Stimulated activated CD8-positive, alpha-beta memory T cell treated with anti-CD3 and anti-CD28 coated beads, Interleukin-15, amount 100 ng/mL, for 24 hours (primary cell): ENCODE measurements at places on chromosomes 5 and 9.

DNA sequence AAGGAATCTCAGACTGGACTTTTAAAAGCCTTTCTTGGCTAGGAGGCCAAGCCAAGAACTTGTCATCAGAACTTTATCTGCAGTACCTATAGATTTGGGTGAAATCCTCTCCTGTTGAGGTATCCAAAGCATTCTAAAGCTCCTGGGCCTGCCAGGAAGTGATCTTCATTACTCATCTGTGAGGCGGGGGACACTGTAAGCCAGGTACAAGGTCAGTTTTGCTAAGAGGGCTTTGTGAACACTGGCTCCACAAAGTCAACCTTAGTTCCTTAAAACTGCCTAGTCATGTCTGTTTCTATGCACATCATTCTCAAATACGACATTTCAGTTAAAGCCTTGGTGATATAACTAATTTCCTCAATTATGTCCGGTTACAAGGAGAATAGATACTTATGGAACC lies 236.7 kb downstream of the PIK3R1 start:
- DNase-seq: no peak

DNA sequence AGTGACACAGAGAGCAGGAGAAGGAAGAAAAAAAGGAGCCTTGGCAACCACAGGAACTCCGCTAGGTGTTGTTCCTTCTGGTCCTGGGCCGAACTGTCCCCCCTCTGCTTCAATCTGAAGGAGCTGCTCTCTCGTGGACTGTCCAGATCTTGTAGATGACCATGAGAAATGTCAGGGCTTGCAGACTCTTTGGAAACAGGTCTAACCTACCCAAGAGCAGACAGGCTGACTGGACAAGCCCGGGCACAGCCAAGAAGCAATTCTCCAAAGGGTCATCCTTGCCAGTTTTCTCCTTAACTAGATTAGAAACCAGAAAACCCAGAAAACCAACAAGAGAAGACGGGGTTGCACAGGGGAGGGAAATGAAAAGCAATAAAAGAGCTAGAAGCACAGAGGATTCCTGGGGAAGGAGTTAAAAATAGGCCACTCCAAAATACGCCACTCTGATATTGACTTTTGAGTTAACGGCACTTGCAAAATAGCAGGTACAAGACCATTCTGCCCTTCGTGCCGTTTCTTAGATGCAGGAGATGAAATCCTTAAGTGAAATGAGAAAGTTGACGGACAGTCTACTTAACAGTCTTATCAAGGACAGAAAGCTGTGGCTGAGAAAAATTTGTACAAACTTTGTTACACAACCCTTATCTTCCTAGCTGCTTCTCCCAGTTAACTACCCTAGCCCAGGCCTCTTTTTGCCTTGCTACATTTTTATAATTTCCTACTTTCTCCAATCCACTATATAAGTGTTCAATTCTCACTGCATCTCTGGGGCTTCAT lies 5.8 kb downstream of the GCNT4 start:
- DNase-seq: no peak

DNA sequence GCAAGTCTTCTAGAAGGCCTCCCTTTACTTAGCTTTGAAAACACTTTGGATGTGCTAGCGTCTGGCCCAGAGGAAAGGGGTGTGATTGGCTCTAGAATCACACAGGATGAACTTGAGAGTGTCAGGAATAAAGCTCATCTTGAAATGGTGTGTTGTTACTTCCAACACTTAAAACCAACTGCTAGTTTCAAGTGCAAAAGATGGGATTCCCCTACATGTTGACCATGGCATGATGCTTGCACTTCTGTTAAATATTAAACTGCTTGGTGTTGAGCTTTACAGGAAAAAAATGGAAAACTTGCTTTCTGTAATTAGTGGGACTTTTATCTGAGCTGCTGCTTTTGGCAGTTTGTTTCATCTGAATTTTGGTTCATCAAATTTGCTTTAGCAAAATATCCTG lies 261.1 kb downstream of the MED10 start:
- DNase-seq: no peak

- no peak for DNase-seq
Measured at GRCh38 chr9:29285818-29286217, 1712.5 kb upstream of the C9orf72 start.

DNA sequence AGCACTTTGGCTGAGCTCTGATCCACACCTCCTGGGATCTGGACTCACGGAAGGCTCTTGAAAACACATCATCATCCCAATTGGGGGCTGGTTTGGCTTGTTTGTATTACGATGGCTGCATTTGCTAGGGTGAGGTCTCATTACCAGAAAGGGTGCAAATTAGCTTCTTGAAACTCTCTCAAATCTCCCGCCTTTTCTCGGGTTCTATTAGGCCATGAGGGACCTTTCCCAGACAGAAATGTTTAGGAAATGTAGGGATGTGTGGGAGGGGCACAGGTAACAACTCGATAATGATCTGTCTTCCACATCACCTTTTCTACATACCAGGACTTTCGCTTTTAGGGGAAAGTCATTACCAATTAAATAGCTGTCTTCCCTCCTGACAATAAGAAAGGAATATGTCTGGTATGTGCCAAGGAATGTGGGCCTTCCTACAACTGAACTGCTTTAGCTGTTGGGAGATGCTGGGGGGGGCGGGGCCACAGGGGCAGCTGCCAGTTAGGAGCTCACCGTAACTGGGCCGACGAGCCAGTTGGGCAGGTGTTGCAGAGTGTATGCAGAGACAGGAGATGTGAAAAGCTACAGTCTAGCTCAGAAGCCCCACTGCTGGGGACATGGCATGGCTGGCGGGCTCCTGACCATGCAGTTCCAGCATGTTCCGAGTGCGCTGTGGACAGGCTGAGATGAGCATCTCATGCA lies 71.2 kb downstream of the AK8 start:
- no peak for DNase-seq

DNA sequence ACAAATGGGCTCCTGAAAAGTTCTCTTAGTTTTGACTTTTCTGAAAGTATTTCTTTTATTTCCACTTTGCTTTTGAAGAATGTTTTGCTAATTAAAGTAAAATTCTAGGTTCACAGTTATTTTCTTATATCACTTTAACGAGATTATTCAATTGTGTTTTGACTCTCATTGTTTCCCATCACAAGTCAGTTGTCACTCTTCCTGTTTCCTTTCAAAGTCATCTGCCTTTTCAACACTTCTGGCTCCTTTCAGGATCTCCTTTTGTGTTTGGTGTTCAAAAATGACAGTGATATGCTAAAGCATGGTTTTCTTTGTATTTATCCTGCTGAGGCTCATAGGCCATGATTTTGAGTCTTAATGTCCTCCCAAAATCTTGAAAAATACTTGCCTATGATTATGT lies 235.4 kb upstream of the TAS2R1 start:
- no peak for DNase-seq

- DNase-seq: no peak
Measured at GRCh38 chr9:127263664-127264063, 910 bp upstream of the GARNL3 start.

- no peak for DNase-seq
Measured at GRCh38 chr5:157350939-157351801, 85.2 kb downstream of the CYFIP2 start.

DNA sequence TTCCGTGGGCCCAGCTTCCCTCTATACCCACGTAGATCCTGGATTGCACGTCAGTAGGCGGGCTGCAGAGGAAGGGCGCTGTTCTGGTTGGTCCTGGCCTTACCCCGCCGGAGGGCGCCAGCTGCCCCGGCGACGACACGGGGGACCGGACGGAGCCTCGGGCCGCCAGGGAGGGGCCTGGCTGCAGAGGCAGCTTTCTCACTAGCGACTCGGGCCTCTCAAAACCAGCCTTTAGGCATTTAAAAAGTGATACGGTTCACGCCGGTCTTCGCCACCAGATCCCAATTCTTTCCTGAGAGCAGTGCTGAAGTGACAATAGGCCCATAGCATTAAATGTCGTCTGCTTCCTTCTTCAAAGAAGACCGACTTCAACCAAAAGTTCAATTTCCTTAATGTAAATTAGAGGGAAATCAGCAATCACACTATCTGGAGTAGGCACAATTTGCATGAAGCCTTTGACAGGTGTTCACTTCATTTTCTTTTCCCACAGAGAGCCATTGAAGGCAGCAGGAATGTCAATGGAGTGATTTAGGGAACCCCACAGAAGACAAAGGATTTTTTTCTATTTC lies 17.6 kb upstream of the UBE2D2 start:
- no peak for DNase-seq

GRCh38 chr5:157150995-157151394 lies 8.3 kb upstream of the MED7 start:
- no peak for DNase-seq

DNA sequence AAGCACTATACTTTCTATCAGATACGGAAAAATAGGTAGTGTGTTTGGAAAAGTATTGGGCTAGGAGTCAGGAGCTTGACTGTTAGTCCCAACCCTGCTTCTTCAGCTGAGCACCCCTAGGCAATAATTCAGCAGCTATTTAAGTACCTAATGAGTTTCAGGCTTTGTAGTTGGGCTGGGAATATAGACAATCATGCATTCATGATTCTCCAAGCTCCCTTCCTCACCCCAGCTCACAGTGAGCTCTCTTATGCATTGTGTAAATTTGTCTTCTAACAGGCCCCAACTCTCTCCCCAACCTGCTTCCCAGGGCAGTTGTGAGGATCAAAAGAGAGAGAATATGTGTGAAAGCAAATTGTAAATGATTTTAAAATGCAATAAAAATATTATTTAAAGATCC lies 201.2 kb downstream of the MSX2 start:
- no peak for DNase-seq

DNA sequence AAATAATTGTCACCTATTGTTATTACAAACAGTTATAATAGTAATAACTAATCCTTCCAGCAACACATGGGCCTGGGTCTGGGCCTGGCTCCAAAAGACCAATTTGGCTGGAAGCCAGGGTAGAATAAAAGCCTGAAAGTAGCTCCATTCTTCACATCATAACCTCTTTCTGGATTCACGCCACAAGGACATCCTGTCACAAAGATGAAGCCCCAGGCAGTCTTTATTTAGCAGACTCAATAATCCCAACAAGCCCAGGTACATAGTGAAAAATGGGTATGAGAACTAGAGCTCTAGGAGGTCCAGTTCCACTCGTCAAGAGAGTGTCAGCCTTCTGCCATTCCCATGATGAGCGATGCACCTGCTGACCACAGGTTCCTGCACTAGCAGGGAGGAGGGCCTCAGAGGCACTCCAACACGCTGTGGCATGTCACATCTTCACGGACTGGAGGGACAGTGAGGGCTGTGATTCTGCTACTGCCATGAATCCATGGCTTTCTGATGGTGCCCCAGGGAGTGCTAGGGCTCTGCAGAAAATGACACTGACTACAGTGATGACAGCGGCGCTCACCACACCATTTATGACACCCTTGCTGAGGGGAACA lies 124.9 kb downstream of the SPOCK1 start:
- DNase-seq: no peak

- DNase-seq: no peak
Measured at GRCh38 chr9:137279741-137280473, 2.4 kb downstream of the TOR4A start.

DNA sequence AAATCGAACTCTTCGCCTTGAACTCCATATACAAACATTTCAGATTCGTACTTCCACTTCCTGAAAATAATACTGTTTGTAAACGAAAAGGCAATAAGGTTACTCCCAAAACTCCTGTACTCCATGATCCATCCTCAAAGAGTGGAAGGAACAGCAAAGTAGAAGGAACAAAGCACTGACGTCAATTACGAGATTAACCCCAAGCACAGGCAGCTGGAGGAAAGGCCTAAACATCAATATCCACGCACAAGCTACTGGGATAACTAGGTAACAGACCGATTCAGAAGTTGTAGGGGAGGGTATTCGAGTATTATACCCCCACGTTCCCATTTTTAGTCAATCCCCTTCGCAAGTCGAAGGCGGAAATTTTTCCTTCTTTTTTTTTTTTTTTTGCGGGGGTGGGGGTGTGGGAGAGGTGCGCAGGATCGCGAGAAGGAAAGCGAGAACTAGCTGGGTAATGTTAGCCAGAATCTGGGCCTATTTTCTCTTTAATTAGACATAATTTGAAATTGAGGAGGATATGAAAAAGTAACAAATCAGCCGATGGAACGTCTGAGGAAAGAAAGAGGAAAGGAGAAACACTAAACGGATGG lies 909 bp downstream of the AFF4 start:
- DNase-seq: no peak

- no peak for DNase-seq
Measured at GRCh38 chr9:95143591-95144561, 173.6 kb downstream of the FANCC start.

- DNase-seq: no peak
Measured at GRCh38 chr9:133794016-133794760, 56.0 kb upstream of the SARDH start.

GRCh38 chr5:87151547-87151946 lies 116.1 kb upstream of the RASA1 start:
- no peak for DNase-seq

- no peak for DNase-seq
Measured at GRCh38 chr9:123319541-123320339, 36.3 kb upstream of the CRB2 start.

DNA sequence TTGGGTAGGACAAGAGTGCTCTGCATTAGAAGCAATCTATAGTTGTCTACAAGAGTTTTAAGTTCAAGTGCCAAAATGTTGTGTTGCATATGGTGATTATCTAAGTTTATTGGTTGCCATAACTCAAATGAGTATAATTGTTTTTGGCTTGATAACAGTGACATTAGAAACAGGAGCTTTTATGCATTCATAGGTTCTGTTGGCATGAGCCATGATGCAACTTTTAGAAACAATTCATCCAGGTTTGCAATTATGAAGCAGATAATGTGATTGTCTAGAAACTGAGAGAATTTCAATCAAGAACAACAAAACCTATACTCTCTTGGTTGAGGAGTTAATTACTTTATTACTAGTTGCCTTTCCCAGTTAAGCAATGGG lies 137.0 kb downstream of the PBX3 start:
- no peak for DNase-seq

DNA sequence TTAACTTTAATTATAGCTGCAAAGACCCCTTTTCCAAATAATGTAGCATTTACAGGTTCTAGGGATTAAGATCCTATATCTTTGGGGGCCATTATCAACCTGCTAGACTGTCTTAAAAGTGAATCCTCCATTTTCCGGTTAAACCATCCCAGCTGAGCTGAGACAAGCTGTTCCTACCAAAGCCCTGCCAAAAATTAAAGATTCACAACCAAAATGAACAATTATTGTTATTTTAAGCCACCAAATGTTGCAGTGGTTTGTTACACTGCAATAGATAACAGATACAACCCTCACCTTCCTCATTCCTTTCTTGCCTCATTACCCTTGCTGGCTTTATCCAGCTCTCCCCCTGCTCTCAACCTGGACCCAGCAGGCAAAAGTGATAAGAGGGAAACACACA lies 343.4 kb downstream of the CDK5RAP2 start:
- no peak for DNase-seq
